ENCODE measurements at places on chromosomes 13 and 19.

DNA sequence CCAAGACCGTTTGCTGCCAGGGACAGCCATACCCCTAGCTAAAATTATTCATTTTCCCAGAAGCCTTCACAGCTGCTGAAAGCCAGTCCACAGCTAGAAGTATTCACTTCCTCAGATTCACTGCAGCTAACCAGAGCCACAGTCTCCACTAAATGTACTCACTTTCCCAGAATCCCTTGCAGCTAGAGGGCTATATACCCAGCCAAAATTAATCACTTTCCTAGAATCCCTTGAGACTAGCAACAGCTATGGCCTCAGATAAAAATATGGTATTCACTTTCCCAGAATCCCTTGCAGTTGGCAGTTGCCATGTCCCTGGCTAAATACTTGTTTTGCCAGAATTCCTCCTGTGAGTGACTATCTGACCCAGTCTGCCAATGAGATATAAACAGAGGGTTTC is 13.8 kb upstream of the MEIS3 start:
- no peak for DNase-seq

GRCh38 chr19:3516675-3517207 is 10.6 kb downstream of the FZR1 start:
- DNase-seq = no peak

DNA sequence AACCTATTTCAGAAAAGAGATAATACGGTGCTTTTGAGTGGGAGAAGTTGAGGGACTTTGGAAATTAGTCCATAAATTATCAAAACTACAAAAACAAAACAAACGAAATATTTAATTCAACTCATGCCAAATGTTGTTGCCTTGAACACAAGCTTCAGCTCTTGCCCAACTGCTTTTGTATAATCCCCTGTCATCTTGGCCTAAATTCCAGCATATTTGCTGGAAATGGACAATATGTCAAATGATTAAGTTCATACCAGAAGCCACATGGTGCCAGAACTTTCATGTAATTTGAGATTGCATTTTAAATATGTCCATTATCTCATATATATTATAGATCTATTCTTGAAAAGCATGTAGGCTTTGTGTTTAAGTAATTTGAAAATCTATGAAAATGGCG is 373.7 kb upstream of the SLITRK6 start:
- DNase-seq = no peak

DNA sequence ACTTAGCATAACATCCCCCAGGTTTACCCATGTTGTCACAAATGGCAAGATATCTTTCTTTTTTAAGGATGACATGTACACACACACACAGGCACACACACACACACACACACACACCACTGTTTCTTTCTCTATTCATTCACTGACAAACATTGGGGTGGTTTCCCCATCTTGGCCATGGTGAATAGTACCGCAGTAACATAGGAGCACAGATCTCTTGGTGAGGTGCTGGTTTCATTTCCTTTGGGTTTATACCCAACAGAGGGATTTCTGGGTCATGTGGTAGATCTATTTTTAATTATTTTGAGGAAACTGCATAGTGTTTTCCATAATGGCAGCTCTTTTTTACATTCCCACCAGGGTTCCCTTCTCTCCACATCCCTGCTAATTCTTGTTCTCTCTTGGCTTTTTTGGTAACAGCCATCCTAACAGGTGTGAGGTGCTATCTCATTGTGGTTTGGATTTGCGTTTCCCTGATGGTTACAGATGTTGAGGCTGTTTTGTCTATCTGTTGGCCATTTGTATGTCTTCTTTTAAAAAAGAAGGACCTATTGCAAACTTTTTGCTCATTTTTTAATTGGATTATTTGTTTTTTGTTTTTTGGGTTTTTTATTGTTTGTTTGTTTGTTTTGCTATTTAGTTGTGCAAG is 251.7 kb upstream of the IRS2 start:
- DNase-seq = no peak

- DNase-seq = no peak
Observed at GRCh38 chr19:55529636-55530234, 7.2 kb downstream of the SBK2 start.

DNA sequence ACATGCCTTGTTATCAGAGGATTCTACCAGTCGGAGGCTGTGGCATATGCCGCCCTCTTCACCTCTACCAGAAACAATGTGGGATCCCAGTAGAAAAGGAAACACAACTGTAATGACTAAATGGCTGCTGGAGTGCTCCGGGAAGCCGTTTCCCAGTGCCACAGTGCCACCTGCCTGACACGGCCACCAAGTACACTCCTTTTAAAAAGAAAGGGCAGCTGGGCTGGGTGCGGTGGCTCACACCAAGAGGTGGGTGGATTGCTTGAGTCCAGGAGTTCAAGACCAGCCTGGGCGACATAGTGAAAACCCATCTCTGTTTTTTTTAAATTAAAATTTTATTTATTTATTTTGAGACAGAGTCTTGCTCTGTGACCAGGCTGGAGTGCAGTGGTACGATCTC is 67.3 kb downstream of the TRPM4 start:
- no peak for DNase-seq

GRCh38 chr13:95204231-95204765 is 97.0 kb downstream of the ABCC4 start:
- no peak for DNase-seq

- DNase-seq = no peak
Observed at GRCh38 chr19:11261971-11262839, at the start of gene DOCK6. Gene DOCK6, minus strand, starts transcription at chr19:11262524. Its CDS starts 84 bp downstream, at chr19:11262440.

DNA sequence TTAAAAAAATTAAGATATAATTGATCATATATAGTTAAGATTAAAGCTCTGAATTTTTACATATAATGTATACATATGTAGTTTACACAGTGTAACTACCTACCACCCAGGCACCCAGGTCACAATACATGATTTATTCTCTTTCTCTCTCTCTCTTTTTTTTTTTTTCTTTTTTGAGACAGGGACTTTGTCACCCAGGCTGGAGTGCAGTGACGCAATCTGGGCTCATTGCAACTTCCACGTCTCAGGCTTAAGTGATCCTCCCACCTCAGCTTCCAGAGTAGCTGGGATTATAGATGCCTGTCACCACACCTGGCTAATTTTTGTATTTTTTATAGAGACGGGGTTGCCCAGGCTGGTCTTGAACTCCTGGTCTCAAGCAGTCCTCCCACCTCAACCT is 18.8 kb upstream of the CLASRP start:
- no peak for DNase-seq

DNA sequence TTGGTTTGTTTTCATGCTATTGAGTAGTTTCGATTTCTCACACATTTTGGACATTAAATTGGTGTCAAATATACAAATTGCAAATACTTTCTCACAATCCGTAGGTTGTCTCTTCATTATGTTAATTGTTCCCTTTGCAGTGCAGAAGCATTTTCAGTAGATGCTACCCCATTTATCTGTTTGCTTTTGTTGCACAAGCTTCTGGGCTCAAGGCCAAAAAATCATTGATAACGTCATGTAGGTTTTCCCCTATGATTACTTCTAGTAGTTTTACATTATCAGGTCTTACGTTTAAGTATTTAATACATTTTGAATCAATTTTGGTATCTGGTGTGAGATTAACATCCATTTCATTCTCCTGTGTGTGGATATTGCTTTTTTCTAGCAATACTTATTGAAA is 14.0 kb upstream of the ZNF347 start:
- no peak for DNase-seq

- peak; percentile 82 for DNase-seq
Observed at GRCh38 chr19:34232566-34233481, 21.5 kb upstream of the GARRE1 start.

DNA sequence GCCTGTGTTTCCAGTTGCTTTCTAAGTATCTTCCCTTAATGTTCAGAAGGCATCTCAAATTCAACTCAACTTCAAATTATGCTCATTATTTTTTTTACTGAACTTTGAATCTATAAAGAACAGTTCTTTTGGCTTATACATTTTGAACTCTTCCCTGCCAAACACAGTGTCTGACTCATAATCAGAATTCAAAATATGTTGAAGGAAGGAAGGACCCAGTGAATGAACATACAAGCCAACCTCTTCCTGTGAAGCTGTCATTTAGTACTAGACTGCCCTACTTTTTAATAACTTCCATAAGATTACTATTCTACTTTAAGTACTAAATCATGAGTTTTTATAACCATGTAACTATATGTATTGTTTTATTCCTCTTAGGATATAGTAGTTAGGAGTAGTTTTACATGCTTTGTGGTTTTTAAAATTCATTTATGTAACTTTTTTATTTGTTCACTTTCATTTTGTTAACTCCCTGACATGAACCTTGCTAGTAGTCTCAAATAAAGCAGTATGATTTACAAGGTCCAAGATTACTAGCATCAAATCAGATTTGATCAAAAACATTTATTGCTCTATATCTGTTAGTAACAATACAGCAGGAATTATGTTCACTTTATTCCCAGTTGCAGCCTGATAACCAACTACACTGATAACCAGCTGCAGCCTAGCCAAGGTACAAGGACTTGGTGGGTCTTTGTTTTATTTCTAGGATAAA is 6.4 kb downstream of the NUDT15 start:
- DNase-seq = peak; percentile 42

DNA sequence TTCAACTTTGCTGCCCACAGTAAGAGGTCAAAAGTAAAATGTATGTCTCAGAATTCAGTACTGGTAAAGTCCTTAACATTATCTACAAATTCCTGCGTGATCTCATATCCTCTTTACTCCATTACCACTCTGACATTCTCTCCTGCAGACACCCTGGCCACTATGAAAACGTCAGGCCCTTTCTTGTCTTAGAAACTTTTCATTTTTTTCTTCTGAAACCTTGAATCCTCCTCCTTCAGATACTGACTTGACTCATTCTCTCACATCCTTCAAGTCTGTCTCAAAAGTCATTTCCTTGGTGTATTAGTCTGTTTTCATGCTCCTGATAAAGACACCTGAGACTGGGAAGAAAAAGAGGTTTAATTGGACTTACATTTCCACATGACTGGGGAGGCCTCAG is 262.3 kb downstream of the POU4F1 start:
- no peak for DNase-seq

DNA sequence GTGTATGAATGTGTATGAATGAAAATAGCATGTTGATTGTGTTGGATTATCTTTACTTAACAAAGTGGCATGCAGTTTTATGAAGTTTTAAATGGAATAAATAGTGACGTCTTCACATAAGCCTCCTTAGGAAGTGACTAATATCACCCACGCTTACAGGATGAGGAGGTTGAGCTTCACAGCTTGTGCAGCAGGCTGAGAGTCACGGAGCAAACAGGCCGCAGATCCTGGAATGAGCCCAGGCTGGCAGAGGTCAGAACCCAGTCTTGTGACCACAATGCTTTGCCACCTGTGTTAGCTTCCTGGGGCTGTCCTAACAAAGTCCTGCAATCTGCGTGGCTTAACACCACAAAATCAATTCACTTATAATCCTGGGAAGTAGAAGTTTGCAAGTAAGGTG is 20.8 kb downstream of the LAIR2 start:
- no peak for DNase-seq

GRCh38 chr19:29273000-29273640 is 60.2 kb upstream of the UQCRFS1 start:
- no peak for DNase-seq

- DNase-seq = no peak
Observed at GRCh38 chr13:99015606-99016490, 38.0 kb upstream of the DOCK9 start.

DNA sequence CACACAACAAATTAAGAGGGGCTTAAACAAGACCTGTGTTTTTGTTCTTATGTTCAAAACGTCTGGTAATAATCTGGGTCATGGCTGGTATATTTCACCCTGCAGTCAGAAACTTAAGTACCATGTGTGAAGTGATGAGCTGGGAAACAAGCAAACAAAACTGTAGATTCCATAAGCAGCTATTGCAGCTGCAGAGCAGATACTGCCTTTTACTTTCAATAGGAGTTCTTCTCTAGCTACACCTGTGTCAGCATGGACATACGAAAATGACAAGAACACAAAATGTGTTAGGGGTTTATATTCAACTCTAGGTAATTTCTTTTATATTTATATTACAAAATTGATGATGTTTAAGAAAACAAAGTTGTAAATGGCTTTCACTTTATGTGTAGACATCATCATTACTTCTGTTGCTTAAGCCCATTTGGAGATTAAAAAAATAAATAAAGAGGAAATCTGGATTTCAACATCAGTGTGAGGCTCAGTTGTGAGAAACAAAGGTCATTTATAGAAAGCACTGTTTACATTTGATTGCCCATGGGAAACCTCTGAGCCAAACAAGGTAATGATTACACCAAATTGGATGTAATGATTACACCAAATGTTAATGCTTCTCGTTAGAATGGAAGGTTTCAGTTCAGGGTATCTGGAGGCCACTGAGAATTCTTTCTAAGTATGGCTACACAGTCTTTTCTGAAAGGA is 451.0 kb upstream of the SLC10A2 start:
- no peak for DNase-seq

- no peak for DNase-seq
Observed at GRCh38 chr13:42602906-42603305, 29.0 kb downstream of the TNFSF11 start.

- peak; percentile 26 for DNase-seq
Observed at GRCh38 chr13:80979035-80979641, 638.2 kb upstream of the SPRY2 start.

DNA sequence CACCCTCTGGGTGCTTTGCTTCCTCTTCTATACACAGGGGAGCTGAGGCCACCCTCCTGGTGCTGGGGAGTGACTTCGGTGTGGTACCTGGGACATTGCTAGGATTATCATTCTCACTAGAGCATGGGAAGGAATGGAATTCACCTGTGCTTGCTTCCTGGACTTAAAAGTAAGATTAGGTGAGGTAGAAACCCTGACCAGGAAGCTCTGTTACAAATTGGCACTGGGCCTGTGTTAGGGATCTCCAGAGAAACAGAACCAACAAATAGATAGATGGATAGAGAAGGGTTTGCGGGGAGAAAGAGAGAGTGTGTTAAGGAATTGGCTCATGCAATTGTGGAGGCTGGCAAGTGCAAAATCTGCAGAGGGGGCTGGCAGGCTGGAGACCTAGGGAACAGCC is 13.9 kb upstream of the SIAH3 start:
- DNase-seq = no peak

DNA sequence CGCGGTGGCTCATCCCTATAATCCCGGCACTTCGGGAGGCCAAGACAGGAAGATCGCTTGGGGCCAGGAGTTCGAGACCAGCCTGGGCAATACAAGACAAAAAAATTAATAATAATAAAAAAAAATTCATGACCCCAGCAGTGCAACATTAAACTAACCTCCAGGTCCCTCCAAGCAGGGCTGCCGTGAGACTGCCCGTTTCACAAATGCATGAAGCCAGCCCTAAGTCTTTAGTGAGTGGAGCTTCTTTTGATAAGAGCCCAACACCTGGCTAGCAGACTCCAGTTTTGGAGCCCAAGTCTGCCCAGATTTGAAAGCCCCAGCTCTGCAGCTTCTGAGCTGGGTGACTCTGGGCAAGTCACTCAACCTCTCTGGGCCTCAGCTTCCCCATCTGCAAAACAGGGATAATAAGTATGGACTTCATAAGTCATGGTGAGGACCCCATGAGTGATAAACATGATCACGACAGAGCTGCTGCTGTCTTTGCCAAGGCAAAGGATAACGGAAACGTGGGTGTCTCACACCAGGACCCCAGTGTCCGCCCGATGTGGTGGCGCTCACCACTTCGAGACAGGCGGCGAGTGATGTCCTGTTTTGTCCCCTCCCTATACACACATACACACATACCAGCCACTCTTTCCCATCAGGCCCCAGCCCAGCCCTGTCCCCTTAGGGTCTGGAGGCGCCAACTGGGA is 38.4 kb upstream of the NANOS3 start:
- DNase-seq = no peak

- peak; percentile 9 for DNase-seq
Observed at GRCh38 chr19:17058236-17058635, 17.0 kb downstream of the HAUS8 start.
